Heart left ventricle (tissue), 16 donors: ENCODE measurements at places on chromosomes 1 and 21. TPM values are rescaled to one million over a fixed set of nuclear protein-coding genes. Genes with fewer than 3 reads are reported as not detected.

- no peak for DNase-seq
Observed at GRCh38 chr1:101190441-101190840, 46.4 kb upstream of the S1PR1 start.

GRCh38 chr1:41586230-41586629 lies 101.7 kb upstream of the EDN2 start:
- DNase-seq = no peak

Gene TFF2
- not detected for total RNA-seq

DNA sequence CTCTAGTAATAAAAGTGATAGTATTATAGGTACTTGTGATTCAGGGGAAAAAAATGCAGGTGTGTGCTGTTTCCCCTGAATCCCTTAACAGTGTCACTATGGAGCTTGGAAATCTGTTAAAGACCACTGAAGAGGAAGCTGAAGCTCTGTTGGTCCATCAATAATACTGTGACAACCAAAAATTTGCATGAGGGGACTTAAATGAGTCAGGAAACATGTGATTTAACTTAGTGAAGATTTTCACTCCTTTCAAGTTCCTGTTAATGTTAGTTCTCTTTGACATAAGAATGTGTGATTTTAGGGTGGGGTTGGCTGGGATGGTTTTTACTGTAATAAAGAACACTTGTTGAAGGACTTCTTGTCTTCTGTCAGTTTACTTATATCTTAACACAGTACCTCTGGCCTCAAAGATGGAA lies 32.0 kb downstream of the VANGL2 start:
- DNase-seq = no peak

Gene EFCAB7
- 6.3 TPM for total RNA-seq

DNA sequence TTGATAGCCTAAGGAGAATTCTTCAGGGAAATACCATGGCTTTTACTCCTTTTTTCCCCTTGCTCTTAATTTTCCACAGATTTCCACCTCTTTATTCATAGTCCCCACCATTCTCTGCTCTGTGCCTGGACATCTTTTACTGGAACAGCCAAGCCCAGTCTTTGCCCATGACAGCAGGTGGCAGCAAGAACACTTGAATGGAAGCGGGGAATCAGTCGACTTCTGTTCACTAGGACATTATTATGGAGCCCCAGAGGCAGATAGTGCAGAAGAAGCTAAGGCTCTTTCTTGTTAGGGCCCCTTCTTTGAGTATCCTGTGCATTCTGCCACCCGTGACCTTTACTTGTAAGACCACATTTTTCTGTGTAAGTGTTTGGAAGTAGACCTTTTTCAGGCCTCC lies 6.3 kb downstream of the OR14I1 start:
- no peak for DNase-seq

- DNase-seq = no peak
Observed at GRCh38 chr21:27722095-27722494, 755.2 kb upstream of the ADAMTS5 start.

Gene NEXN
- total RNA-seq = 420 TPM

Gene GNG4
- not detected for total RNA-seq

DNA sequence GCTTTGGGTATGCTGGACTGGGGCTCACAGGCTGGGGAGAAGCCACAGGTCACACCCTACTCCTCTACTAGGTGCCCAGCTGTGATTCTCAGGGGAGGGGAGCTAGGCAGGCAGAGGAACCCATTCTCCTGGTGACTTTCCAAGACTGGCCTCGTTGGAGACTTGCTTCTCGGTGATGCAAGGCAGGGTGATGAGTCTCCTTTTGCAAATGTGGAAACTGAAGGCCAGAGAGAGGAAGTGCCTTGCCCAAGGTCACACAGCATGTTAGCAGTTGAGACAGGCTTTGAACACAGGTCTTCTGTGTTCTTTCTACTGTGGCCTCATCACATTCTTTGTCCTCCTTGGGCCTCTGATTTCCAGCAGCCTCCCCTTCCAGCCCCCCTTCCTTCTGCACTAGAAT lies 20.5 kb upstream of the C1QA start:
- DNase-seq = no peak

Gene OR2L5
- total RNA-seq = not detected

DNA sequence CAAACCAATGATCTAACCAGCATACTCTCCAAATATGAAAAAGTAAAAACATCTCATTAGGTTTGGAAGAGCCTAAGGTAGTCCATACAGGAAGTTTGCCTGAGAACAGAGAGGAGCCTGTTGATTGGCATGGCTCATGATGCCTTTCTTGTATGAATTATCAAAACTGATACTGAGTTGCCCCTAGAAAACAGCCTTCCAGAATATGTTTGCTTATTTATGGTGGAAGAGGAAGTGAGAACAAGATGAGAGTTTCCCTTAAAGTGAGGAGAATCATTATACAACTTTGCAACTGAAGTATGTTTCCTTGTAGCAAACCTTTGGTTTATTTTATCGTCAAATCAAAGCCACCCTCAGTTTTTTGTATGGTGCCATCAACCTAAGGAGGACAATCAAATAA lies 23.8 kb upstream of the KIAA1614 start:
- no peak for DNase-seq

- no peak for DNase-seq
Observed at GRCh38 chr1:221776495-221777301, 34.8 kb upstream of the DUSP10 start.

- DNase-seq = no peak
Observed at GRCh38 chr1:63987628-63988024, 213.8 kb downstream of the ROR1 start.

DNA sequence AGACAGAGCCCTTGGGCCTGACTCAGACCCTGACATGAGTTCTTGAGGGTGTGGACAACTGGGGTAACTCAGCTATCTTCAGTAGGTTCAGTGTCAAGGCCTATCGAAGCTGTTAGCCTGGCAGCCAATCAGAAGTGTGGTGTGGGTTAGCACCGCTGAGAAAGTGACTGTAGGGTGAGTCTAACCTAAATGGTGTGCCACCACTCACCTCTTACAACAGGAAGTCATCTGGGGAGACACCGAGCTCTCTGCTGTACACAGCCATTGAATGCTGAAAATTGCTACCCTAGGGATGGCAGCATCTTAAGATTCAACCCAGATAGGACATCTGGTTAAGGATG lies 44.6 kb downstream of the RASSF5 start:
- DNase-seq = no peak

Gene MCOLN2
- 0.12 TPM for total RNA-seq

GRCh38 chr1:72207059-72207458 lies 75.3 kb downstream of the NEGR1 start:
- no peak for DNase-seq

- DNase-seq = peak; percentile 17
Observed at GRCh38 chr1:219433001-219433400, 179.9 kb downstream of the ZC3H11B start.

GRCh38 chr1:3031401-3032221 lies 10.3 kb downstream of the ACTRT2 start:
- no peak for DNase-seq

- no peak for DNase-seq
Observed at GRCh38 chr1:29120947-29121485, 2.7 kb downstream of the TMEM200B start.

GRCh38 chr1:216425577-216425976 lies 2.3 kb upstream of the USH2A start:
- DNase-seq = no peak

- no peak for DNase-seq
Observed at GRCh38 chr1:110633646-110634030, 27.5 kb upstream of the KCNA2 start.

DNA sequence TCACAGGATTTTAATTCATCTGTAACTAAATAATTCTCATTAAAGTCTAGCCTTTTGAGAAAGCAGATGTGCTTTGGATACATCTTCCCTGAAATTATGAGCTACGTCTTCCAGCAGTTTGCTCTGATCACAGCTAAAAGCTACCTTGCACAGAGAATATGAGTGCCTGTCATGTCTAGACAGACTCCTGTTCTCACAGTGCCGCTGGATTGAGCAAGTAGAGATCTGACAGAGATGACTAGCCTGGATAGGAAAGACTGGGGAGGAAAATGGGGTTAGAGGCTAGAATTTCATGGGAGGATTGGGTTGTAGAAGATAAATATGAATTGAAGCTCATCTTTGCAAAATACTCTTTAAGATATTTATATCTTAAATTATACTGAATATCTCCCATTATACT lies 24.1 kb downstream of the CEPT1 start:
- no peak for DNase-seq

GRCh38 chr1:159877695-159878444 lies 15.4 kb upstream of the VSIG8 start:
- no peak for DNase-seq

GRCh38 chr1:1847061-1847850 lies 43.6 kb downstream of the GNB1 start:
- DNase-seq = no peak

GRCh38 chr1:232990176-232991128 lies 40.0 kb downstream of the NTPCR start:
- DNase-seq = no peak

Gene NFIA
- 99.5 TPM for total RNA-seq
